Stimulated activated CD8-positive, alpha-beta memory T cell treated with anti-CD3 and anti-CD28 coated beads, Interleukin-4, amount 100 ng/mL, for 48 hours (primary cell): ENCODE measurements at places on chromosomes 7 and 10.

- no peak for DNase-seq
Observed at GRCh38 chr10:62230344-62231121, 38.1 kb downstream of the RTKN2 start.

DNA sequence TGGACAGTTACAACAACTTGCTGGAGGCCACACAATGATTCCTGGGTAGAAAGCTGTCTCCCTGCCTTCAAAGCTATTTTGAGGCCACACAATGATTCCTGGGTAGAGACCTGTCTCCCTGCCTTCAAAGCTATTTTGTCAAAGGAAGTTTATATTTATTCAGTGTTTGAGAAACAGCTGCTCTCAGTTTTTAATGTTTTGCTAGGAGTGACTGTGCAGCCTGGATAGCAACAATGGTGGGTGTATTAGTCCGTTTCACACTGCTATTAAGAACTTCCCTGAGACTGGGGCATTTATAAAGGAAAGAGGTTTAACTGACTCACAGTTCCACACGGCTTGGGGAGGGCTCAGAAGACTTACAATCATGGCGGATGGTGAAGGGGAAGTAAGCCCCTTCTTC, 3.9 kb upstream of the SGPL1 start:
- no peak for DNase-seq

DNA sequence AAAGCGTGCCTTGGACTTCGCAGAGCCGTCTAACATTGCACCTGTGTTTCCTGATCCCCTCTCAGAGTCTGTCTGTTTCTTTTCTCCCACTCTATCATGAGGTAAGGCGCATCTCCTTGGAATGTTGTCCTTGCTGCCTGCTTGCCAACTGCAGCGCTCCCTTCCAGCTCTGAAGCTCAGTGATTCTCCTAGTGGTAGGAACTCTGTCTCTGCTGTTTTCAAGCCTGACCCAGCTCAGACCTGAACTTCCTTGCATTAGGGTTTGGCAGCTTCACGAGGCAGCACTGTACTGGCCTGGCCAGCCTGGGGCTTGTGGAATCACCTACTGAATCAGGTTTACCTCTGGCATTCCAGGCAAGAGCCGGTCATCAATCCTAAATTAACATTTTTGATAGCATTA, 123.9 kb downstream of the CREB5 start:
- DNase-seq: no peak

GRCh38 chr7:41584746-41585145, 118.1 kb downstream of the INHBA start:
- no peak for DNase-seq

GRCh38 chr10:76012716-76013327, 581.4 kb downstream of the LRMDA start:
- no peak for DNase-seq
